Progenitor cell of endocrine pancreas (in vitro differentiated cells): ENCODE measurements at places on chromosomes 16 and 17. TPM values are rescaled to one million over a fixed set of nuclear protein-coding genes. Genes with fewer than 3 reads are reported as not detected.

Gene PRSS22
- 23.3 and 25.9 TPM in 2 replicates for total RNA-seq

Gene YBX2
- 2.7 and 4.3 TPM in 2 replicates for total RNA-seq

Gene KLHL10
- not detected in 2 replicates for total RNA-seq

Gene ITGB3
- not detected in 2 replicates for total RNA-seq

Gene PMP22
- 0.93 and 1.2 TPM in 2 replicates for total RNA-seq

Gene SPATA22
- total RNA-seq = not detected in 2 replicates

Gene HES7
- 0.47 TPM in 1 of 2 replicates, not detected in the other for total RNA-seq

Gene RASD1
- total RNA-seq = 4.6 and 5.6 TPM in 2 replicates

Gene KRT16
- not detected in 2 replicates for total RNA-seq

Gene HYDIN
- total RNA-seq = 21.7 and 25.7 TPM in 2 replicates

Gene DRG2
- total RNA-seq = 42.9 and 49.3 TPM in 2 replicates

Gene SIAH1
- 38.3 and 40.5 TPM in 2 replicates for total RNA-seq

Gene KRT33A
- total RNA-seq = not detected in 2 replicates

Gene SLC12A4
- 74.3 and 75.6 TPM in 2 replicates for total RNA-seq

Gene NT5C3B
- total RNA-seq = 105 and 115 TPM in 2 replicates

Gene DOC2B
- 1.2 and 1.3 TPM in 2 replicates for total RNA-seq

Gene AIPL1
- not detected in 2 replicates for total RNA-seq

Gene GJD3
- not detected in 2 replicates for total RNA-seq

Gene CDRT15L2
- not detected in 2 replicates for total RNA-seq

Gene HCRT
- not detected in 2 replicates for total RNA-seq

Gene SBK1
- 89.4 and 91.2 TPM in 2 replicates for total RNA-seq

Gene OTOP2
- total RNA-seq = not detected in 2 replicates

Gene CX3CL1
- total RNA-seq = 0.53 and 0.74 TPM in 2 replicates

Gene KRTAP4-4
- total RNA-seq = not detected in 2 replicates

Gene CETP
- not detected in 2 replicates for total RNA-seq

Gene TBL3
- 30.8 and 32.2 TPM in 2 replicates for total RNA-seq

Gene LGALS9C
- not detected in 2 replicates for total RNA-seq

Gene HS3ST3A1
- total RNA-seq = 6.9 and 8.8 TPM in 2 replicates
